ENCODE measurements at places on chromosomes 2 and 18. TPM values are rescaled to one million over a fixed set of nuclear protein-coding genes. Genes with fewer than 3 reads are reported as not detected.

SLC9A2 gene
- total RNA-seq: not detected

RAB17 gene
- 0.26 TPM for total RNA-seq

DNA sequence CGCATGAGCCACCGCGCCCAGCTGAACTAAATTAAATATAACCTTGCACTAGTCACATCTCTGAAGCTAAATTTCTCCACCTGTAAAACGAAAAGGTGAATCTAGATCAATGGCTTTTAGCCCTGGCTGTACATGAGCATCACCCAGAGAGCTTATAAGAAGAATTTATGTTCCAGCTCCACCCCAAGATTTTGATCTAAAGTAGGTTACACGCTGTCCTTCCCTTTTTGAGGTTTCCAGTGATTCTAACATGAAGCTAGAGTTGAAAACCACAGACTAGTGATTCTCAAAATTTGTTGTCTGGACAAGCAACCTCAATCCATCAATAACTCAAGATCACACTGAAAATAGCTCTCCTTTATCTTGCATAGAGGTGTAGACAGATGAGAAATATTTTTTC lies 208.8 kb upstream of the CRIM1 start:
- H3K36me3 ChIP-seq: no peaks in the 10 kb centered on the region
- H3K4me1 ChIP-seq: no peaks in the 10 kb centered on the region
- no peaks in the 10 kb centered on the region for H3K27me3 ChIP-seq
- DNase-seq: no peak

GRCh38 chr2:48258481-48259149 lies 271.3 kb upstream of the STON1 start:
- no peaks in the 10 kb centered on the region for H3K4me1 ChIP-seq
- no peak overlapping the region for H3K4me3 ChIP-seq
- H3K27me3 ChIP-seq: no peaks in the 10 kb centered on the region

DNA sequence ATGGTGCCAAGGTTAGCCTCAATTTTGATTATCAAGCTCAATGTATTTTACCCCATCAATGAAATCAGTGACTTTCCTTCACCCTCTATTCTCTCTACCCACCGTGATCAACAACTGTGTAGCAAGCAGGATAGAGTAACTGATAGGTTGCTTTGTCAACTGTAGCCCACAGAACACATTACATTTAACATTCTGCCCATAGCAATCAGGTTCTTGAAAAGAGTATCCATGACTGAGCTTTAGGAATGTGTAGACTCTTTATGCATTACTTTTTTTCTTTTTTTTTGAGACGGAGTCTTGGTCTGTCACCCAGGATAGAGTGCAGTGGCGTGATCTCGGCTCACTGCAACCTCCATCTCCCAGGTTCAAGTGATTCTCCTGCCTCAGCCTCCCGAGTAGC lies 19.8 kb upstream of the VWA3B start:
- H3K27ac ChIP-seq: no peak overlapping the region
- no peaks in the 10 kb centered on the region for H3K36me3 ChIP-seq
- H3K27me3 ChIP-seq: peaks cover 2% of the 10 kb centered on the region
- no peak overlapping the region for H3K4me3 ChIP-seq

MBOAT2 gene
- total RNA-seq: 36.0 TPM

SOCS6 gene
- 44.1 TPM for total RNA-seq

CABYR gene
- 5.6 TPM for total RNA-seq

- DNase-seq: no peak
- no peaks in the 10 kb centered on the region for H3K27me3 ChIP-seq
- no peak overlapping the region for H3K27ac ChIP-seq
- H3K4me1 ChIP-seq: peaks cover 19% of the 10 kb centered on the region
These were observed 231.8 kb upstream of the SPOPL start for GRCh38 chr2:138269765-138270164.

IL18R1 gene
- total RNA-seq: 5.4 TPM

MYL1 gene
- total RNA-seq: not detected

GRCh38 chr2:54015798-54016699 lies 45.3 kb upstream of the PSME4 start:
- H3K4me1 ChIP-seq: peaks cover 4% of the 10 kb centered on the region
- peak overlapping the region; percentile 30 for H3K27ac ChIP-seq
- H3K4me3 ChIP-seq: no peak overlapping the region
- no peaks in the 10 kb centered on the region for H3K36me3 ChIP-seq

DNA sequence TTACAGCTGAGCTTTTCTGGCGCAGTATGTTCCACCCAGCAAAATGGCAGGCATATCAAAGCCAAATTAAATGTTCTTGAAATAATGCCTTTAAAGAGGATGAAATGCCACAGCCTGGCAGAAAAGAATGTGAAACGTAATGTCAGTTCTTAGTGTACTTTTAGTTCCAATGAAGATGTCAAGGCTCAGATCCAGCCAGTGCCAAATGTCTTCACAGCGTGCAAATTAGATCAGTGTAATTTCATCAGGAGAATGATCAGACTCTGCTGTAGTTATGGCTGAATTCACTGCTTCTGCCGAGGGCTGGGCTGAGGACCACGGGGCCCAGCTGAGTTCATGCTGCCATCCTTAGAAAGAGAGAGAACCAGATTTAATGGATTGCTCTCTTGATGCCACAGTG lies 78.7 kb upstream of the ITGA4 start:
- H3K36me3 ChIP-seq: no peaks in the 10 kb centered on the region
- no peak overlapping the region for H3K27ac ChIP-seq
- H3K27me3 ChIP-seq: no peaks in the 10 kb centered on the region
- DNase-seq: no peak
- H3K4me1 ChIP-seq: no peaks in the 10 kb centered on the region

GRCh38 chr18:58239879-58240278 lies 195.9 kb downstream of the NEDD4L start:
- H3K4me1 ChIP-seq: peaks cover 8% of the 10 kb centered on the region
- no peak overlapping the region for H3K4me3 ChIP-seq
- H3K27ac ChIP-seq: no peak overlapping the region
- H3K27me3 ChIP-seq: no peaks in the 10 kb centered on the region
- no peaks in the 10 kb centered on the region for H3K36me3 ChIP-seq

GRCh38 chr2:49332415-49332814 lies 178.1 kb upstream of the FSHR start:
- no peaks in the 10 kb centered on the region for H3K4me1 ChIP-seq
- DNase-seq: no peak
- H3K36me3 ChIP-seq: no peaks in the 10 kb centered on the region
- no peak overlapping the region for H3K4me3 ChIP-seq

DNA sequence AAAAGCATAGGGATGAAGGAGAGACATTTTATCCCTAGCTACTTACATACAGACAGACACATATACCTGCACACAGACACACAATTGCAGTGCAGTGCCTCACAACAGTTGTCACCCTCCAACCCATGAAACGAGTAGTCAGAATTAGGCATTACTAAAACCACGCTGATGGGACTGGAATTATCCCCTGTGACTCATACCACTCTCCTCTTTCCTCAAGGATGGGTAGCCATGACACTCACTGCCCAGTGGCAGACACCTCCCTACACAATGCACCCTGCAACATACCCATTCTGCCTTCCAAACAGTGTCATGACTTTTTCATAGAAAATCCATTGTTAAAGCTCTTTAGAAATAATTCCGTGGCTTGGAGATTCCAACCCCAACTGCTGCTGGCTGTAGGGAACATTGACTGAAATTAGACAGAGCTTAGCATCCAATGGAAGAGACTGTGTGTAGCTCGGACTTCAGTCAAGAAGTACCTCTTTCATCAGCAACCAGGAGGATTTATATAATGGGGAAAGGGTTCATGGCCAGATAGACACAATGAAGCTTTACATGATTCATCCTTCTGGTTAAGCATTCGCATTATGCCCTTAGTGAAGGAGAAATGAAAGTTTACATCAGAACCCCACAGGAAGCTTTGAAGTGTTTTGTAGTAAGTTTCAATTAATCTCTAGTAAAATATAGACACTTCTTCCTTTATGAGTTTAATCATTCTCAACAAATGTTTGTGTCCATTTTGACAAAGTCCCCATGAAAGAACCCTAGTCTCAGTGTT lies 155.2 kb downstream of the FBXO15 start:
- H3K4me1 ChIP-seq: no peaks in the 10 kb centered on the region
- DNase-seq: no peak
- no peak overlapping the region for H3K4me3 ChIP-seq
- no peaks in the 10 kb centered on the region for H3K27me3 ChIP-seq

DNA sequence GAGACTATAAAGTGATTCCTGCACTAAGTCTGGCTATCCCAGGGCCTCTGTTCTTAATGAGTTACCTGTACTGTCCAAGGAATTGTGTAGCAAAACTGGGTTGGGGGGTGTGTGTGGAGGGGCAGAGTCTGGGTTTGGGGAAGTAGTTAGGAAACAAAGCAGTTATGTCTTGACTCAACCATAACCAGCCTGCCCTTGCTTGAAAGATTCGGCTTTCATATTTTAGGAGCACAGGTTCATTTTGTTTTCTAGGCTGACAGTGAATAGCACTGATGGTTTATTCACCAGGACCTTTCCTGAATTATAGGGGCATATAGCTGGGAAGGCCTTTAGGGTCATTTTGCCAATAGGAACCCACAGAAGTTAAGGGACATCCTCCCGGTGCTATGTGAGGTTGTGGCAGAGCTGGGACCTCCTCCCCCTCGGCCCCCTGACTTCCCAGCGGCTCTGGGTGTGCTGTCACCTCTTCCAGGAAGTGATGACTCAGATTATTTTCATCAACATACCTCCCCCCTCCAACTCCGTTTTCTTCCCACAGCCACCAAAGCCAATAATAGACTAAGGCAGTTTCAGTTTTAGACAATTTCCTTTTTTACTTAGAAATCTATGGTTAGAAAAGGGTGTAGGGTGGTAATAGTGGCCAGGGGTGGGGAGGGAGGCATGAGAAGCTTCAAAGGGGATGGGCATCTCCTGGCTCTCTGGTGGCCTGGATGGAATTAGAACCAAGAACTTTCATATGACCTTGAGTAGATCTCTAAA lies 44.8 kb downstream of the SETBP1 start:
- H3K27me3 ChIP-seq: no peaks in the 10 kb centered on the region
- H3K4me1 ChIP-seq: peaks cover 15% of the 10 kb centered on the region
- H3K36me3 ChIP-seq: no peaks in the 10 kb centered on the region
- peak overlapping the region; percentile 58 for H3K27ac ChIP-seq
- DNase-seq: peak; percentile 70

- no peak for DNase-seq
- H3K27ac ChIP-seq: no peak overlapping the region
- no peaks in the 10 kb centered on the region for H3K27me3 ChIP-seq
- no peaks in the 10 kb centered on the region for H3K4me1 ChIP-seq
These were observed 32.5 kb downstream of the AMER3 start for GRCh38 chr2:130787841-130788240.

DNA sequence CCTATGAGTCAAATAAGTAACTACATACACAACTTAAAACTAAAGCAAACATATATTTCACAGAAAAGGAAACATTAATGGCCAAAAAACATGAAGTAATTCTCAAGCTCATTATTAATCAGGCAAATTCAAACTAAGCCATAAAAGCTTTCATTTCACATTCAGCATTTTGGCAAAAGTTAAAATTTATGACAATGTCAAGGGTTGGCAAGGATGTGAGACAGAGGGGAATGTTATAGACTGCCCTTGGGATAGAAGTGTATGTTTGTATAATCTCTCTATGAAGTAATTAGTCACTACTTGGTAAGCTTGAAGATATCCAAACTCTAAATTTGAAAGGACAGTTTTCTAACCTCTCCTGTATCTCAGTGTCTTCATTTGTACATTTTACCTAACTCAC lies 539.4 kb downstream of the RIT2 start:
- H3K4me3 ChIP-seq: no peak overlapping the region
- H3K27me3 ChIP-seq: no peaks in the 10 kb centered on the region
- no peaks in the 10 kb centered on the region for H3K4me1 ChIP-seq
- no peak for DNase-seq

GRCh38 chr2:127313406-127313805 lies 19.5 kb upstream of the ERCC3 start:
- no peak overlapping the region for H3K27ac ChIP-seq
- no peaks in the 10 kb centered on the region for H3K4me1 ChIP-seq
- no peak overlapping the region for H3K4me3 ChIP-seq
- H3K27me3 ChIP-seq: no peaks in the 10 kb centered on the region
- no peak for DNase-seq

PRKAG3 gene
- total RNA-seq: 0.26 TPM

DNA sequence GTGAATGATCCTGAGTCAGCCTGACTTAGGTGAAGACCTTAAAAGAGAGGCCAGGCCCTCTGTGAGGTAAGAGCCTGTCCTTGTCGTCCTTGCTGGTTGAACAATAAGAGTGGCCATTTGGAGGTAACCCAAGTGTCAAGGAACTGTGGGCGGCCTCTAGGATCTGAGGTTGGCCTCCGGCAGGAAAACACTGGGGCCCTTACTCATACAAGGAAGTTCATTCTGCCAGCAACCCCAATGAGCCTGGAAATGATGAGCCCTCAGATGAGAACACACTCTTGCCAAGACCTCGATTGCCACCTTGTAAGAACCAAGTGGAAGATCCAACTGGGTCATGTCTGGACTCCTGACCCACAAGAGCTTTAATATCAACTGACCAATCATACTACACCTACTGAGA lies 95.5 kb upstream of the LRATD1 start:
- H3K4me1 ChIP-seq: no peaks in the 10 kb centered on the region
- no peaks in the 10 kb centered on the region for H3K36me3 ChIP-seq
- H3K27me3 ChIP-seq: no peaks in the 10 kb centered on the region
- no peak overlapping the region for H3K27ac ChIP-seq
- no peak for DNase-seq

- no peaks in the 10 kb centered on the region for H3K27me3 ChIP-seq
- H3K27ac ChIP-seq: peak overlapping the region; percentile 54
- peaks cover 14% of the 10 kb centered on the region for H3K4me1 ChIP-seq
- no peaks in the 10 kb centered on the region for H3K36me3 ChIP-seq
- H3K4me3 ChIP-seq: peak overlapping the region; percentile 51
These were observed 51.2 kb downstream of the SLC4A1AP start for GRCh38 chr2:27714851-27715291.

CD28 gene
- not detected for total RNA-seq

DNA sequence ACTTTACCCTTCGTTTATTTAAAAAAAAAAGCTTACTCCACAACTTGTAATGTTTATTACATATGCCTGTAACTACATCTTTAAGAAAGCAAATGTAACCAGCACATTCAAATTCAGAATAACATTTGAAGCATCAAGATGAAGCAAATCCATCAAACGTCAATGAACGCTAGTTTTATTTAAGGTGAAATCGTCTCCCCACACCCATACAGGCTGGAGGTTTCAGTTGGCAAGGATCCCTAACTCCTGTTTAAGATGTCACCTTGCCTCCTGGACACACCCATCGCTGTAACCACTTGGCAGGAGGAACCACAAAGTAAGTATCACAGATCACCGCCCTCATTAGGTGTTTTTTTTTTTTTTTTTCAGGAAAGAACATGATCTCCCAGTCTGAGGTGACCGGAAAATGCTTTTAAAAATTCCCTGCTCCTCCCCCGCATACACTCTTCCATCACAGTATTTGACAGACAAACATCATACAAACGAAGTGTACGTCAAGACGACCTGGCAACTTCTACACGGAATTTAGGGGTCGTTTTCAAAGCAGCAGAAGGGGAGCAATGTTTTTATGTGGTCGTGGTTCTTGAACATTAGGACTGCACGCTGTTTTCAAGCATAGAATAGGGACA lies 19.7 kb upstream of the STPG4 start:
- H3K27me3 ChIP-seq: no peaks in the 10 kb centered on the region
- H3K4me3 ChIP-seq: peak overlapping the region; percentile 98
- peaks cover 4% of the 10 kb centered on the region for H3K4me1 ChIP-seq
- peak; percentile 78 for DNase-seq
- H3K36me3 ChIP-seq: peaks cover 4% of the 10 kb centered on the region

CYP26B1 gene
- total RNA-seq: 0.51 TPM

- no peaks in the 10 kb centered on the region for H3K4me1 ChIP-seq
- DNase-seq: peak; percentile 11
- no peak overlapping the region for H3K4me3 ChIP-seq
- no peaks in the 10 kb centered on the region for H3K27me3 ChIP-seq
- no peaks in the 10 kb centered on the region for H3K36me3 ChIP-seq
These were observed 16.4 kb upstream of the ZNF385B start for GRCh38 chr2:179877601-179878364.

TMEM247 gene
- total RNA-seq: not detected

- no peak overlapping the region for H3K27ac ChIP-seq
- H3K36me3 ChIP-seq: no peaks in the 10 kb centered on the region
- H3K4me1 ChIP-seq: no peaks in the 10 kb centered on the region
These were observed 71.0 kb upstream of the SRD5A2 start for GRCh38 chr2:31651736-31652135.

SLC9A4 gene
- not detected for total RNA-seq

Data from fibroblast of lung (primary cell).